Hematopoietic multipotent progenitor cell treated with erythropoietin and hydrocortisone succinate and interleukin-3 and kit ligand, for 6 days (in vitro differentiated cells): ENCODE measurements at places on chromosomes 6 and 20.
A peak's percentile ranks its signal among the peaks of the same experiment; 100 is the strongest.

DNA sequence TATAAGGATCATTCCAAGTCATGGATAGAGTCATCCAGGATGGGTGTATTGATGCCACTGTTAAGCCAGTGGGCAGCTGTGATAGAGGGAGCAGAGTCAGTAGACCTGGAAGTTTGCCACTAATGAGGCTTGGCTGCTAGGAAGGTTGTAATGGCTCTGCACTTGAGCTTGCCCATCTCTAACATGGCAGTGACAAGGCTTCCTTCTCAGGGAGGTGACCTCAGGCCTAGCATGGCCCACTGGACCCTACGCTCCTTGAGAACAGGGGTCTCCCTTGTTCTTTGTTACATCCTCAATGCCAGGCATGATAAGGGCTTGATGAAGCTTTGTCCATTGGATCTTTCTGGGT, 155.1 kb downstream of the CD83 start:
- DNase-seq: no peak

DNA sequence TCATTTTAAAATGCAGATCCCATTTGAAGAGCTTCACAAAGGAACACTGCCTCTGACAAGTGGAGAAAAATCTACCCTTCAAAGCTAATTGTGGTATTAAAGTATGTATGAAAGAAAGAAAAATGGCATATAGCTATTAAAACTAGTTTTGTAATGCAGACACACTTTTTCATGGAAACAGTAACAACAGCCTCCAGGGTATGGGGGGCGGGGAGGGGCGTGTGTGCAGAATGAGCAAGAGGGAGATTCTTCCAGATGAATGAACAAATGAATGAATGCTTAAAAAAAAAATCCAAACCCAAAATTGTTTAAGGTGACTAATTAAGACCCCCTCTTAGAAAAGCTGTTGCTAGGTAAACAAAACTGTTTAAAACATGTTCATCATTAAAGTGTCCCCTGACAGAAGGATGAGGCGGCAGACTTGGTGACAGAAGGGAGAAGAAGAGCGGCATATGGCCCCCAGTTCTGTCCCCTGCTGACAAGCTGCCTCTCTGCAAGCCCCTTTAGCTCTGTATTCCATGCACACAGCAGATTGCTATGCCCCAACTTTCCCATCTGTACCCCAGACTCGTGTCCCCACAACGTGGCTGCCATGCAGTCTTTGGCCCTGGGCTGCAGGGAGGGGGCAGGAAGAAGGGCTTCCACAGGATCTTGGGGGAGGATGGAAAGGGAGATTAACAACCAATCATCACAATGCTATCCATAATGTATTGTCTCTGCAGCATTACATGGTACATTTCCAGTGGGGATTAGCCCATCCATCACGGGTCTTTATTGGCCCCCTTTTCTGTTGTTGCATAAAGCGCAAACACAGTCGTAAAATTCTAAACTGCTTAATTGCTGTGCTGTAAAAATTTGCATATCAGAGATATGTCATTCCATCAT, 108.4 kb upstream of the OLIG3 start:
- no peak for DNase-seq

DNA sequence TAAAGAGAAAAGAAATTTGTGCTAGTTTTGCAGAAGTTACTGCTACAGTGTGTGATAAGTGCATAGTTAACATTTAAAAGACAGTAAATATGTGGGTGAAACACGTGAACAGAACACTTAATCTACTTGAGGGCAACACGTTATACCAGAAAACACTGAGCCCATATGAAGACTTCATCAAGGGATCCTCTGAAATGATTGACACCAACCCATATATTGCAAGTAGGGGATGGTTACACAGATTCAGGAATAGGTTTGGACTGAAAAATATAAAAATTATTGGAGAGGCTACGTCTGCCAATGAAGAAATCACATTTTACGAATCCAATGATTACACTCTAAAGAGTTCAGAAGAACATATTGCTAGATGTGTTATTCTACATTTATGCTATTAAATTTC, 185.6 kb downstream of the GPX5 start:
- DNase-seq: no peak

- peak; percentile 66 for DNase-seq
These were observed 41.1 kb downstream of the HNF4A start for GRCh38 chr20:44396369-44397130.

GRCh38 chr20:10984294-10984693, 310.5 kb upstream of the JAG1 start:
- no peak for DNase-seq

- DNase-seq: no peak
These were observed 278.3 kb downstream of the SOX4 start for GRCh38 chr6:21871831-21872230.

- DNase-seq: no peak
These were observed 140.4 kb downstream of the F13A1 start for GRCh38 chr6:6179858-6180623.

DNA sequence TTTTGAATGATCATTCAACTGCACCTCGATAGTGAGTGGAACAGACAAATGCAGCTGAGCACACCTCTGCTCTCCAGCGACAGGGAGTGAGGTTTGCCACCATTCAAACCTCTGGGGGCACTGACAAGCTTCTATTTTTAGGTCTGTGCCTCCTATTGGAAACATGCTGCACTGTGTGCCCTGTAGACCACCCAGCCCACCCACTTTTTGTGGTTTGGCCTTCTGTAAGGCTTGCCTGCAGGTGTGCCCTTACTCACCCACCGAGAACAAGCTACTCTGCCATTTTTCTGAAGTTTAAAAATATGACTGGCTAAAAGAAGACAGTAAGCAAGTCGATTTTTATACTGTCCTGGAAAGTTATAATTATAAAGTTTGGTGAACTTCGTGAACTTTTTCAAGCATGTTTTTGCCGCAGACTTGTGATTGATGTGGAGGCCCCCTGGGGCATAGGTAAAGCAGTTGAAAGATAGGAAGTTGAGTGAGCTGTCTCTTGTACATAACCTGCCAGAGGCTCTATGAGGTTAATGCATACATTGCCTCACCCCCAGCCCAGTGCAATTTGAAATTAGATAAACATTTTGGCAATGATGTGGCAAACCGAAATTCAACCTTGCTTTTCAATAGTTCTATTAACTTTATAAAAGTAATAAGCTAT, 53.8 kb downstream of the ADGRG6 start:
- DNase-seq: no peak

DNA sequence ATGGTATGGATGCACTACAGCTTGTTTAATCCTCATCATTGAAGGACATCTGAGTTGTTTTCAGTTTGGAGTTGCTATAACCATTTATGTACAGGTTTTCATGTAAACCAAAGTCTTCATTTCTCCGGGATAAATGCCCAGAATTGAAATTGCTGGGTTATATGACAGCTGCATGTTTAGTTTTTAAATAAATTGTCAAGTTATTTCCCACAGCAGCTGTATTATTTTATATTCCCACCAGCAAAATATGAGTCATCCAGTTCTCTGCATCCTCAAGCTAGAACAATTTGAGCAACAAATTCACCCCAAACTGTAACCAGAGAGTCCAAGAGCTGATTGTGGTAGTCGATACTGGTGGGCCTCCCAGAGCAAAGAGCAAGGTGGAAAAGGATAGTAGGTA, 161.0 kb upstream of the PRND start:
- DNase-seq: no peak

DNA sequence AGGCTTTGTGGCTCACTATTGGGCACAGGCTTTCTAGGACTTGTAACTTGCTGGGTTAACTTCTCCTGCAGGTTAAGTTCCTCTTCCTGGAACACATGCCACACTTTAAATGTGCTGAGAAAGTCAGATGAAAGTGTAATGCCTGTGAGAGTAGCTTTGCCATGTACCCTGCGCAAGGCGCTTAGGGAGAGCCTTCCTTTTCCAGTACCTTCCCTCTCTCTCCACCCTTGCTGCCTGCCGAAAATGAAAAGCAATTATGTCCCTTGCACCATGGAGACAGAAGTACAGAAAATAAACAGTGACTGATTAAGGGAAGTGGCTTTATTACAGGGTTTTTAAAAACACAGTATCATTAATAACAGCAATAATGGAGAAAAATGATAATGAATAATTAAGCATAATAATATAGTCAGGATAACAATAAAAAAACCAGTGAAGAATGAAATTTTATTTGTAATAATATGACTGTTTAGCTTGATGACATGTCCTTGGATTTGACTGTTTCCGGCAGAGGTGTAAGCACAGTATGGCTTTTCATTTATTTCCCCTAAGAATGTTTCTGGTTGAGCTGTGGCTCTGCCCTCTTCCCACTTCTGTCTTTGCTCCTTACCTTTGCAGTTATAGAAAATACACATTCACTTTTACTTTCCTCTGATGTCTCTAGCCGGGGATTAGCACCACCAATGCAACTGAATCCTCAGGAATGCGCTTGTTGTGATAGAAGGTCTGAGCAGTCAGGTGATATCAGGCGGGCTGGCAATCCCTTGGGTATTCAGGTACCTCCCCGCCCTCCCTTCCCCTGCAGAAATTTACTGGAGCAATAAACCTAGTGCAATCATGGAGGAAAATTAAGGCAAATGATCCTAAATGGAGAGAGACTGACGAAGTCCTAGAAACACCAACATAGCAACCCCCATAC, 472.3 kb upstream of the CITED2 start:
- peak; percentile 32 for DNase-seq

- DNase-seq: no peak
These were observed 23.3 kb downstream of the EDN1 start for GRCh38 chr6:12313306-12313991.

DNA sequence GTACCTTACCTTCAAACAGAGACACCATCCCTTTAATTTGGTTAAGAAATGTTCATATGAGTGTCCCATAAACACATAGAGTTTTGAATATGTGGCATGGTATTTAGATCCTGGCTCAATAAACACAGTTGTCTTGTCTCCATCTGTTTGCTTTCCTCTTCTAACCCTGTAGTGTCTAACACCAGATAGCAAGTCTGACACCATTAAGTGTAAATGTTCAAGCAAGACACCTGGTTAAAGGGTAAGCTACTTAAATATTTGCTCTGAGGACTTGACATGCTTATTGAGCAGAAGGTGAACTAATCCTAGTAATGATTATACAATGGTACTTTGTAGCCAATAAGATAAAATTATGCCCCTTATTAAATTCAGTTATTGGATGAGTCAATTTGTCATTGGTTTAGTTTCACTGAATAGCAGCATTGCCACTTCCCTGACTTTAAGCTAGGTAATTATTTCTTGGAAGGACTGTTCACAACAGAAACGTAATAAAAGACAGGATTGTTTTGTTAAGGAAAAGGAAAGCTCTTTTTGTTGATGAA, 26.9 kb upstream of the GOPC start:
- no peak for DNase-seq

DNA sequence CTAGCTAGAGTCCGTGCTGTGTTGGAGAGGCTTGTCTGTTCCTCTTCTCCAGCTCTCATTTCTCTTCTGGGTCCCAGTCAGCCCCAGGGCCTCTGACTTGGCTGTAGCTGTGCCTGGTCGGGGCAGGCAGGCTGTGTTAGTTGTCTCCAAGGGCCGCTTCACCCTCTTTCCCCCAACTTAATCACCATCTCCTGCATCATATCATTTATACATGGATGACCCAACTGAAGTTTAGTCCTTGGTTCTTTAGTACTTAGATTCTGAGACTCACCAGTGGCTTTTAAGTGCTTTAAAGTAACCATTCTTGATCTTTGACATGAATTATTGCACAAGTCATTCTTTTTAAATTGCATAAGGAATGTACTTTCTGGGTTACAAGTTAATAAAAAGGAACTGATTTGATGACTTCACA, 127.3 kb downstream of the RTN4IP1 start:
- no peak for DNase-seq

DNA sequence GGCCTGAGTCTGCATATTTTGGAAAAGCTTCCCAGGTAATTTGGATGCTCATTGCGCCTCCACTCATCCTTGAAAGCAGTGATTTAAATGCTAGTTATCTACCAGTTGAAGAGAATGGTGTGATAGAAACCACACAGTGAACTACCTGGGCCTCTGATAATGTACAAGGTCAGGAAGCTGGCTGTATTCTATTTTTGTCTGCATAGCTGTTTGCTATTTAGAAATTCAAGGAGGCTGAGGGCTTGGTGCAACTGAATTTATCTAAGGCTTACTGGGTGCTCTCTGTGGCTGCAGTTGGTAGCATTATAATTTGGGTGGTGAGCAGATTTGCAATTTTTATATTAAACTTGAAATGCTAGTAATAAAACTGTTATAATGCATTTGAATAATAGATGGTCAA, 245.6 kb downstream of the KIF16B start:
- no peak for DNase-seq

GRCh38 chr6:123503619-123504018, 133.1 kb downstream of the TRDN start:
- no peak for DNase-seq

DNA sequence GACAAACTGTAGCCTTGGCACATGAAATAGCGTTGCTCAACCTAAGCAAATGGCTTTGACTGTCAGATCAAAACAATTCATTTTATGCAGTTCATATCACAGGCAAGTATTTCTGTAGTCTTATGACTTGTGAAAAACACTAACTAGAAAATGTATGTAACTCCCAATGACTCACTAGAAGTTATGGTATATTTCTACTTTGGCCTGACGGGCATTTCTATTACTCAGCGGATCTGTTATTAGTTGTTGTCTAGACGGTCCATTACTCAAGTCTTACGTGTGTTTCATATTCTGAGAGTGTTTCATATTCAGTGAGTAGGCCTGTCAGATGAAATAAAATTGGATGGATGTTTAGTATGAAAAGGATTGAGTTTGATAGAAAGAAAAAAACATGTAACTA, 880.9 kb downstream of the PRIM2 start:
- DNase-seq: no peak

- DNase-seq: no peak
These were observed 217.1 kb downstream of the ANKRD60 start for GRCh38 chr20:58011106-58011946.

DNA sequence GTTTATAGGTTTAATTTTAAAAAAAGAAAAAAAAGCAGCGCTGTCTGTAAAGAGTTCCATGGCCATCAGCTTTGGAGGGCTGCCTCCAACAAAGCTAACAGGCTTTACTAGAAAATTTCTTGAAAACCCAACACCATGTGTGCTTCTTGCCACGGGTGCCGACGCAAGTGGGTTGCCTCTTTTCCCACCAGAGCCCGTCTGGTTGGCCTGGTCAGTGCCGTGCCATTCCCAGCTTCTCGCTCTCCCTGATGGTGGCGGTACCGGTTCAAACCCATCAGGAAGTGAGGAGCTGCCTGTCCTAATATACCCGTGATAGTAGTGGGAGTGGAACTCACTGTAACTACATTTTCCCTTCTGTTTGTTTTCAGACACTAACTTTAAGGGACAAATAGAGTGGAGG, 73.7 kb downstream of the CDH4 start:
- DNase-seq: no peak

GRCh38 chr20:62805155-62805710, 598 bp downstream of the OGFR start:
- DNase-seq: peak; percentile 20
